ENCODE measurements at places on chromosomes 6 and 20.

DNA sequence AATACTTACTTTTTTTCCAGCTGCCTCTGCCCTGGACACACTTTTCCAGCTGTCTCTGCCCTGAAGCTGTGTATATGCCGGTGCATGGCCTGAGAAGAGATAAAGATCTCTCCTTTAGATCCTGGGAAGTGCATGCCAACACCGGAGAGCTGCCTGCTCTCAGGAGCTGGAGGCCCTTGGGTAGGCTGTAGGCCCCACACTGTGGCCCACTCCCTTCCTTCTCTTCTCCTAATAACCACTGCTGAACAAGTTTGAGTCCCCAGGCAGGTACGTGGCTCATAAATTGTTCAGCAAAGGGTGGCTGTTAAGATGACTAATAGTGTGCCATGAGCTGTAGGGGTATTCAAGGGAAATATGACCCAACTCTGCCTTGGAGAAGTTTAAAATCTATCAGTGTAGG lies 102.5 kb downstream of the CD24 start:
- no peak for DNase-seq

DNA sequence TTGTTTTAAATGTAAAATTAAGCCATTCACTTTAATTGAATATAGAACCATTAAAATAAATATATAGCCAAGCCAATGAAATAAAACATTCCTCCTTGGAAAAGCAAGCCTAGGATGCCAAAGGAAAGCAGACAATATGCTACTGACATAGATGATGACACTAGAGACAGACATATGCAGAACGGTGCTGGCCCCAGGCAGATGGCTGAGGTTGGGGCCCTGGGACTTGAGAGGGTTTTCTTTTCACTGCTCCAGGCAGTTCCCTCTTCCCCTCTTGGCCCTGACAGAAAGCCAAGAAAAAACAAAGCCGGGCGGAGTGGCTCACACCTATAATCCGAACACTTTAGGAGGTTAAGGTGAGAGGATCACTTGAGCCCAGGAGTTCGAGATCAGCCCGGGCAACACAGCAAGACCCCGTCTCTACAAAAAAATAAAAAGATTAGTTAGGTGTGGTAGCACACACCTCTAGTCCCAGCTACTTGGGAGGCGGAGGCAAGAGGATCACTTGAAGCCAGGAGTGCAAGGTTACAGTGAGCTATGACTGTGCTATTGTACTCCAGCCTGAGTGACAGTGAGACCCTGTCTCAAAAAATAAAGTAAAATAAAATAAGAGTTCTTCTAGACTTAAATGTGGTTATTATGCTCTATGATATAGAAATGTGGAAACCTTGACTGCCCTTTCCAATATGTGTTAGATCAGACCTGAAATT lies 31.2 kb downstream of the FASTKD5 start:
- no peak for DNase-seq

- no peak for DNase-seq
Observed at GRCh38 chr6:165986914-165987482, 180.7 kb downstream of the TBXT start.

- no peak for DNase-seq
Observed at GRCh38 chr20:38714308-38714707, 10.0 kb upstream of the SLC32A1 start.

GRCh38 chr20:64131406-64131805 lies 24.0 kb upstream of the NPBWR2 start:
- DNase-seq = no peak

DNA sequence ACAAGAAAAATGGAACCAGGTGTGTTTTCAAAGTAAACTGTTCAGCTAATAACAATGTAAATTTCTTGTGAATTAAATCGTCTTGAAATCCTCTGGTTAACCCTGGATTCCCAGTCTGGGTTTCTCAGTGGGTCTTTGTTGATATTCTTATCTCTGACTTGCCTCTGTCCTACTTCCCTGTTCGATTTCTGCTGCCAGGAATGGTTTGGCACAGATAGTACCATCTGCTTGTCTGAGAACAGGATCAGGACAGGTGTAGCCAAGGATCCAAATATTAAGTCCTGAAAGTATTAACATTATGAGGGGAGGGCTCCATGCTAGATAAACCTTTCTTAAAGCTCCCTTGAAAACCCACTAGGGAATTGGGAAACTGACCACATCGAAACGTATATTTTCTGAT lies 30.1 kb downstream of the ARFGEF2 start:
- no peak for DNase-seq

GRCh38 chr20:7908905-7909304 lies 31.4 kb downstream of the HAO1 start:
- DNase-seq = no peak

DNA sequence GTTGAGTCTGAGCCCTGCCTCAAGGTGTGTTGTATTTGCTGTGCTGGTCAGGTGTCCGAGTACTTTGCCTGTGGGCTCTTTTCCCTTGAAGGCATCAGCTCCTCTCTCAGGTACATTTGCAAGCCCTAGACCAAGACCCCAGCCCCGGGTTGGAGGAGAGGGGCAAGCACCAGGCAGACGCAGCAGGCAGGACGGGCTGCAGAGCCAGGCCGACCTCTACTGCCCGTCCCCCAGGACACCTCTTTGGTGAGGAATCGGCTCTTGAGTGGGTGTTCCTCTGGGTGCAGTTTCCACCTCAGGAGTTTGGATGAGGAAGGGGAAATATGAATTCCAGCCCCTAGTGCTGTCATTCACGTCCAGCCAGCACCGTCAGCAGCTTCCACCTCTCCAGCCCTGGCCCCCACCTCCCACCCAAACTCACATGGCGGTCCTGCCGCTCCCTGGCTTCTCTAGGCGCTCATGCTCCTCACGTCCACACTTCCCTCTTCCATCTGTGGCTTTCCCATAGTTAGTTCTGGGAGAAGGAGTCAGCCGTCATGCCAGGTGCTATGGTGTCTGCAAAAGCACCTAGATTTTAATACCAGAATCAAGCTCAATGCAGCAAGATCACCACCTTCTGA lies 183.9 kb downstream of the DLL1 start:
- no peak for DNase-seq

Measured in fibroblast of skin of left quadriceps (primary cell).